ENCODE measurements at places on chromosomes 16 and 17.
A peak's percentile ranks its signal among the peaks of the same experiment; 100 is the strongest.

DNA sequence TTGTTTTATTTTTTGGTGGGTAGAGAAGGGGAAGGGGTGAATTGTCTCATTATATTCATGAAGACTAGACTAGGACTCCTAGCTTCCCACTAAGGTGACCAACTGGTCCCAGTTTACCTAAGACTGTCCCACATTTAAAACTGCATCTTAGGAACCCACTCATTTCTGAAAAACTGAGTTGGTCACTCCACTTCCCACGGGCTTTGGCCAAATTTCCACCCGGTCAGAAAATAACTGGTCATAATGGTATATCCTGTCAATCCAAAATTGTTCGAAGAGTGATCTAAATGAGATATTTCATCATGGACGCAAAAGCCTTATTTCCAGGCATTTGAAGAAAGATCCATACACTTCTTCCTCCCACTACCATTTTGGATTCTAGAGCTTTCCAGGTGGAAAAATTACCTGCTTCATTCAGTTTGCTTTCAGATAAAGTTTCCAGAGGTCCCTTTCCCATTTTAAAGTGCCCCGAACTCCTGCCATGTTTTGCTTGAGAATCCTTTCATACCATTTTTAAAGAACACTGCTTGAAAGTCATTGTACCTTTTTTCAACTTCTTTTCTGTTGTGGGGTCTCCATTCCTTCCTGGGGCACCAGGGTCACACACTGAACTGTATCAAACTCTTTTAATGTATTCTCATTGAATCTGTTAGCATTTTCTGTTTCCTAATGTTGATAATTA, 21.8 kb upstream of the ZFHX3 start:
- DNase-seq, result no peak

DNA sequence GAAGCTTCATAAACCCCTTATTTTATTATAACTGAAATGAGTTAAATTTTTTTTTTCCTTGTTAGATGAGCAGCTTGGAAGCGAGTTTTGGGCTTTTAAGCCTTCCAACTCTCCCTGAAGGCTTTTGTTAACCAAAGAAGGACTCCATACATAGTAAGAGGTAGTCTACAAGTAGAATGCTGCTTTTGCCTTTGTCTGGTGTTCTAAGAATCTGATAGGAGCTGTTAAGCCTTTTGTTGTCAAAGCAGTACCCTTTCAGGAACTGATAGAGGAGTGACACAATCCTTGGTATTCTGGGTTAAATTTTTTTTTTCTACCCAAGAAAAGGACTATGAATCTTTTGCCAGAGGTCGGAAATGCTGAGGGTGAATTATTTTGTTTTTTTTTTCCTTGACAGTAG, 26.1 kb downstream of the MAP2K4 start:
- no peak for DNase-seq

DNA sequence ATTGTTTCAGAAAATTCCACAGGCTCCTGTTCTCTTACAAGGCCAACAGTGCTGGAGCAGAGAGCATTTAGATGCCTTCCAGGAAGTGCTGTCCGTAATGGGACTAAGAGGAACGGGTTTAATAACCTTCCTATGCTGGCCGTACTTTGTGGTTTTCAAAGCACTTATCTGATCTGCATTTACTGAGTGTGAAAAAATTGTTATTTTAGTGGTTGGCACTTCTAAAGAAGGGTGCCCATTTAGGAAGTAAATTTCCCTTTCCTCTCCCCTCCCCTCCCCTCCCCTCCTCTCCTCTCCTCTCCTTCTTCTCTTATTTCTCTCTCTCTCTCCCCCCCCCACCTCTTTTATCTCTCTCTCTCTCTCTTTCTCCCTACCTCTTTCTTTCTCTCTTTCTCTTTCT, 72.0 kb upstream of the DNAJA2 start:
- peak; percentile 1 for DNase-seq

DNA sequence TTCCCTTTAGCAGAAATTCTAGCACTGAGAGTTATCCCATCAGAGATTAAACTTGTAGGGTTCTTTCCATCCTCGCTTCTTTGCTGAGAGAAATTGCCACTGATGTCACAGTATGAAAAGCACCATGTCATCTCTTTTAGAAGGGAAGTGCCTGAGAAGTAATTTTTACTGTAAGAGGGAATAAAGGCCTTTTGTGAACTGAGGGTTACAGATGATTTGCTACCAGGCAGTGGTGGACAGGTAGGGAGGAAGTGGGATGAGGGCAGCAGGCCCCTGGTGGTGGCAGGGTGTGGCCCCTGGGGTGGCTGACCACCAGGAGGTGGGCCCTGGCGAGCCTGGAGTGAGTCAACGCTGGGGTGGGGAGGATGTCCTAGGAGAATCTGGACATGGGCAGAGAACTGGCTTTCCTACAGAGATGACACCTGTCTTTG, 6.4 kb upstream of the MILR1 start:
- DNase-seq, result peak; percentile 40

- DNase-seq, result no peak
These were observed 236.3 kb downstream of the KCNJ2 start for GRCh38 chr17:70405492-70406220.

- DNase-seq, result no peak
These were observed 52.2 kb upstream of the TMC5 start for GRCh38 chr16:19365486-19365885.

GRCh38 chr16:79644971-79645667, 44.6 kb upstream of the MAF start:
- no peak for DNase-seq

DNA sequence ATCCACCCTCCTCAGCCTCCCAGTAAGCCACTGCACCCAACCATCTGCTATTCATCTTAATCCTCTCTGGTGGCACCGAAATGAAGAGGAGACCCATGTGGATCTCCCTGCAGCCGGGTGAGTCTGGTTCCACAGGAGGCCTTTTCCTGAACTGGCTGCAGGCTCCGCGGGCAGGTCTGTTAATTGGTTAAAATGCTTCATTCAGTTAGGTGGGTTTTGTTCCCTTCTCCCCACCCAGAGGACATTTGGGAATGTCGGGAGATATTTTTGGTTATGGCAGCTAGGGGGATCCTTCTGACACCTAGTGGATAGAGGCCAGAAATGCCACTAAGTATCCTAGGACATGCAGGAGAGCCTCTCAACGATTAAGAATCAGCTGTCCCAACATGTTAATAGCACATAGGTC, 16.7 kb downstream of the C16orf54 start:
- DNase-seq, result no peak

- DNase-seq, result peak; percentile 31
These were observed 69.3 kb upstream of the TOB1 start for GRCh38 chr17:50935221-50935995.

DNA sequence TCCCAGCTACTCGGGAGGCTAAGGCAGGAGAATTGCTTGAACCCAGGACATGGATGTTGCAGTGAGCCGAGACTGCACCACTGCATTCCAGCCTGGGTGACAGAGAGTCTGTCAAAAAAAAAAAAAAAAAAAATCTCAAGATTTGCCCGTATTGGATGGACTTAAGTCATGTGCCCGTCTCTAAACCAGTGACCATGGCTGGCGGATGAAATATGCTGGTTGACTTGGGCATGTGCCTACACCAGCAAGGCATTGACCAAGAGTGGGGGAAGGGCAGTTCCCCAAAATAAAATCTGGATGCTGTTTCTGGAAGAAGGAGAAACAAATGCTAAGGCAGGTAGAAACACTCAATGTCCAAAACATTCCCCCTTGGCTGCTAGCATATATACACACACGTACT, 21.5 kb upstream of the COL1A1 start:
- DNase-seq, result no peak

DNA sequence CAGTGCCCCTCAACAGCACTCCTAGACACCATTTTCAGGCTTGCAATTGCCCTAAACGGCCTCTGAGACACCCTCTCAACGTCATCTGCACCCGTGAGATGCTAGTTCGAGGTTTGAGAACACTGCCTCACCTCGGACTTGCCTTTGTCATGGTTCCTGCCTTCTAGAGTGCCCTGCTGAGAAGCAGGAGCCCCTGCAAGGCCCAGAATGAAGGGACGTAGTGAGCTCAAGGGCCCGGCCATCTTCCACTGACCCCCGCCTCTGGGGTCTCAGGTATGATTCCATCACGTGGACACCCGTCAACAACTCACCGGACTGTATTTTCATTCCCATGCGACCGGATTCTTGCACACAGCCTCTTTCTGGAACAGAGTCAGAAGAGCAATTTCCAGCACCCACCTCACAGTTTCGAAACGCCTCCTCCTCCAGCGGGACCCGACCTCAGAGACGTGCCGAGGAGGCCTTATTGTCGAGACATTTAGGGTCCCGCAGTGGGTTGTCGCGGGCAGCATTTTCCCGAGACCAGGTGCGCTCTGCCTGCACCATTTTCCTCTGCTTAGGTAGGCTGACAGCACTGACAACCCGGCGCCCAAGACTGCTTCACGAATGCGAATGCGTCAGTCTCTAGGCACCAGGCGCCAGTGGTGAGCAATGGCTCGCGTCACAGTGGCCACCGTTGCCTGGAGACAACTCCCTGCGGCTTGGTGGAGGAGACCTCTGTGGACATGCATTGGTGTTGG, 999.9 kb downstream of the KCNJ18 start:
- no peak for DNase-seq

DNA sequence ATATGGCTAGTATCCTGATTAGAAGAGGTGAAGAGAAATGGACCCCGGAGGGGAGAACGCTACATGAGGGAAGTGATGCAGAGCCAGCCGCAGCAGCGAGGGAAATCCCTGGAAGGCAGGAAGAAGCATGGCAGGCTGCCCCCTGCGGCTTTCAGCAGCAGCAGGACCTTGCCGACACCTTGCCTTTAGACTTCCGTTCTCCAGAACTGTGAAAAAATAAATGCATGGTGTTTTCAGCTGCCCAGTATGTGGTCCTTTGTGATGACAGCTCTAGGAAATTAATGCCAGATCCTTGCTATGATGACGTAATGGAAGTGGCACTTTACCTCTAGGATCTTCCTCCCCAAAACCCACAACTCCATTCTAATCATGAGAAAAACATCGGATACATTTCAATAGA, 9.7 kb upstream of the ZFP1 start:
- DNase-seq, result no peak

DNA sequence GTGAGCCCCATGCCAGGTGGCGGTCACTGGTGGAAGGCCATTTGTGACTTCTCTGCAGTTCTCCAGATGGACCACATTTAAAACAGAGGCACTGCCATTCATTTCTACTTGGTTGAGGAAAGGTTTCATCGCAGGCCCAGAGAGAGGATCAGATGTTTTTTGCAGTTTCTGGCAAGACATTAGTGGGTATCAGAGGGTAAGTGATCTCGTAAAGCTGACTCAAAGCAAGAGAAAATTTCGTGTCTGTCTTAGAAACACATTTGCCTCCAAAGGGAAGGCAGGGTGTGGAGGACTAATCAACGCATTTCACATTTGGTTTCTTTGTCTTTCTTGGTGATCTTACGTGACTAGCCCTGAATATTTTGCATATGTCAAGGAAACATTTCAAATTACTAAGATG, 81.8 kb downstream of the PRKCB start:
- no peak for DNase-seq

- DNase-seq, result no peak
These were observed 9.2 kb downstream of the FMNL1 start for GRCh38 chr17:45230787-45231480.

DNA sequence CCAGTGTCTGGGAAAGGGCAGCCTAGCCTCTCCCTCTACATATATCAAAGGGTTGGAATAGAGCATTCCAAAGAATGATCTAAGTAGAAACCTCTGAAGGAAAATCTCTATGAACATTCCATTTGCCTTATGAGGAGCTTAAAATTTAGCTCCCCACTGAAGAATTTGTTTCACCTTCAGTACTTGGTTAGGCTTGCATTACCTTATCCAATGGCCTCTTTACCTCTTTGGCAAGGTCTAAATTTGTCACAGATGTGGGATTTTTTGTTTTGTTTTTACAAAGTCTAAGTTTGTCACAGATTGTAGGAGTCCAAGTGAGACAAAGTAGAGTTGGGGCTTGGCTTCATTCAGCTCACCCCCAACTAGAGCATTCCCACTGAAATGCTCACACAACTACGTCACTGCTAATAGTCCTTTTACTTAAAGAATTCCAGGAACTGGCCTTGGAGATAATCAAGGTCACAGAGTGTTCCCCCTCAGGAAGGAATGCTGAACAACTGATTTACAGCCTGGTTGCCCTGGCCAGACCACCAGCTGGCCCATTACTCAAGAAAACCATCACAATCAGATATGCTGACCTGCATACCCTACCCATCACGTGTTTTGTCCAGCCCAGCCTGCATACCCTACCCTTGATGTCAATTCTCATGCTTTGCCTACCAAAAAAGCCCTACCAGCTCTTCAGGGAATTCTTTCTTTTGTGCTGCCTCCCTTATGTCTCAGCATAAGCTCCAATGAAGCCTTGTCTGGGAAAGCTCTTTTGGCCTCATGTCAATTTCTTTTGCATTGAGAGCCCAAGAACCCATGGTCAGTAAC, 26.5 kb upstream of the PPM1D start:
- DNase-seq, result no peak

DNA sequence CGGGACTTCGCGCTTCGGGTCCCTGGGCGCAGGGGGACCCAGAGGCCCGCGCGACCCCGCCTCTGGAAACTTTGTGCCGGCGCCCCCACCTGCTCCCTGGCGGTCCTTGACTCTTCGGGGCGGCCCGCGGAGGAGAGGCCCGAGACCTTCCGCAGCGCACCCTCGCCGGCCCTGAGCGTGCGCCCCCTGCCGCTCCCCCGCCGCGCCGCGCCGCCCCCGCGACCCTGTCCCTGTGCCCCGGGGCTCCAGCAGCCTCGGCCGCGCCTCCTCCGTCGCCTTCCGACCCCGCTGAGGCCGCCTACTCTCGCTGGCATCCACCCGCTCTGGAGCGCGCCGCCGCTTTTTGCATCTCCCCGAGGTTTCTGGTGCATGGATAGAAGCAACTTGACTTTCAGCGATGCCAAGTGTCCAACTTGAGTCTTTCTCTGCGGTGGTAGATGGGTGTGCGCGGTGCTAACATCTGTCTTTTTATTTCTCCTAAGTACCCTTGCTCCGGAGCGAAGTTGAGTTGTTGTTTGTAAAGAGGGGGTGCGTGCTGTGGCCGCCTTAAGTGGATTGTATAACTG, 414 bp downstream of the DUSP14 start:
- peak; percentile 43 for DNase-seq

GRCh38 chr16:85530370-85530739, 82.8 kb upstream of the GSE1 start:
- DNase-seq, result no peak

DNA sequence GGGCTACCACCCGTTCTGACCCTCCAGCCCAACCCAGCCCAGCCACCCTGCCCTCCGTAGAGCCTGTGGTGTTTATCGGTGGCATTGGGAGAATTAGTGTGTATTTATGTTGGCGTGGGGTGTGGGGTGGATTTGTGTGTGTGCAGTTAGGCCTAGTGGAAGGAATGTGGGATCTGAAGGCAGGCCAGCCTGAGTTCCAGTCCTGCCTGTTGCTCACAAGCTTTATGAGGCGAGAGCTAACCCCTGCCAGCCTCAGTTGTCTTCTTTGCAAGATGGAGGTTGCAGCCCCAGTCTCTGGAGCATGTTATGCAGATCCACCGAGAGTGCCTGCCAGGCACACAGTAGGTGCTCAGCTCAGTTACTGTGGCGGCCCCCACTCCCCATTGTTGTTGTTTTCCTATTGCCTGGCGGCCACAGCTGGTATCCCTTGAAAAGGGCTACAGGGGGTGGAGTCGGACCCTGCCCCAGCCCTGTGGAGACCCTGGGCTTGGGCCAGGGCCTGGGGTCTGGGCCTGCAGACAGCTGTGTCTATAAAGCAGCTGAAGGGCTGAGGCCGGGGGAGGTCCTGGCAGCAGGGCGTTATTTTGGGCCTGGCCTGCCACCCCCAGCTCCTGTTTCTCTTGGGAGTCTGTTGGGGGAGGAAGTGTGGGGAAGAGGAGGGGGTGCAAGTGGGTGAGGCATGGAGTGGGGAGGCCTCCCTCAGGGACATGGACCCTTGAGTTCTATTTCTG, 5.1 kb downstream of the ERBB2 start:
- DNase-seq, result no peak

- DNase-seq, result no peak
These were observed 64.1 kb downstream of the TIMM22 start for GRCh38 chr17:1060991-1061390.
